ENCODE measurements at places on chromosomes 11 and 22.

- no peak for DNase-seq
These were observed 124.3 kb downstream of the TRIM29 start for GRCh38 chr11:120013325-120014250.

DNA sequence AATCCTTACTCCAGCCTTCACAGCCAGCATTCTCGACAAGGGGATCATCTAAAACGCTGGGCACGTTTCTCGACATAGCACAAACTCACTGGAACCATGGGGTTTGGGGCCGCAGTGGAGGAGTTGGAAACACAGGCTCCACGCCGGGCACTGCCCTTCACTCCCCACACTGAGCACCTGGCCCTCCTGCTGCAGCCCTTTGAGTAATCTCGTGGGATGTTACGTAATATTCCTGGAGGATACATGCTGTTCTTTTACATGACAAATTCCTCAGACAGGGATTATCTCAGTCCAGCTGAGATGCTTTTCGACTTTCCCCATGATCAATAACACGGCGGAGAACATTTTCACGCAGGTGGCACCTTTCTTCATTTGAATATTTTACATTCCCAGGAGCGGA lies 408.0 kb downstream of the SHANK2 start:
- DNase-seq: no peak

GRCh38 chr22:21032037-21032867 lies at the start of gene SLC7A4:
Gene SLC7A4, minus strand, starts transcription at chr22:21032561. Its CDS starts 749 bp downstream, at chr22:21031812.
- DNase-seq: no peak

DNA sequence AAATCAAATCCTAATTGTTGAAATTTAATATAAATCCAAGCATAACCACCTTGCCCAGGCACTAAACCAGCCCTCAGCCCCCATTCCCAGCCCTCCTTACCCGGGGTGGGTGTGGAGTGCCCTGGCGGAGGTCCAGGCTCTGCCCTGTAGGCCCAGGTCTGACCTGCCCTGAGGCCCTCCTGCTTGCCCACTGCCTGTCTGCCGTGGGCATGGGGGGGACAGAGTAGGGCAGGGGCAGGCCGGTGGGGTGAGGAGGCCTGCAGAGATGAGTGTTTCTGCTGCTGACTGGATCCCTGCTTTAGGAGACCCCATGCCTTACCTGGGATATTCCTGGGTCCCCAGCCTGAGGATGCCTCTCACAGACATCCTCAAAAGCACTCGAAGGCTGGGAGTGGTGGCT lies 3.6 kb upstream of the CHID1 start:
- DNase-seq: no peak

DNA sequence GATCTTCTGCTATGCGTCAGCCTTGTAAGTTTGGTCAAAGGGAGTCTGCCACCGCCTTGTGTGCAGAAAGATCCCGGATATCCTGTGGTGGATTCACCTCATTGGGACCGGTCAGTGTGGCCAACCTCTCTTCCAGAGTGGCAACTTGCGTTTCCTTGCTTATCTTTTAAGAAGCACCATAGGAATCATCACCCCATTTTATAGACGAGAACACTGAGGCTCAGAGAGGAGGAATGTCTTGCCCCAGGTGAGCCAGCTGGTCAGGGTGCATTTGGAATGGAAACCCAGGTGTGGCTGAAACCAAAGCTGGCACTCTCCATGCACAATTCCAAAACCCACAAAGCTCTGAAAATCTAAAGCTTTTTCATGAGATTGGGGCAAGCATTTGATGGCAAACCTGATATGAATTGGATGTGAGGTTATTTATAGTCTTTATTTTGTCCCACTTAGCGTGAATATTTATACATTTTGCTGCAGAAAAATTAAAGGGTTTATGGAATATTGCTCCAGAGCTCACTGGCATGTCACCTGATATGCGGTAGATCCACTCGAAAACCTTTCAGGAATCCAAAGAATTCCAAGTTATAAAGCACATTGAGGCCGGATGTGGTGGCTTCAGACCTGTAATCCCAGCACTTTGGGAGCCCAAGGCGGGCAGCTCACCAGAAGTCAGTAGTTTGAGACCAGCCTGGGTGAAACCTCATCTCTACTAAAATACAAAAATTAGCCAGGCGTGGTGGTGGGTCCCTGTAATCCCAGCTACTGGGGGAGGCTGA lies 12.1 kb upstream of the EIF3D start:
- no peak for DNase-seq

GRCh38 chr11:130160498-130161155 lies 1.0 kb downstream of the ST14 start:
- no peak for DNase-seq

GRCh38 chr11:61787928-61788491 lies 4.4 kb downstream of the TMEM258 start:
- no peak for DNase-seq

DNA sequence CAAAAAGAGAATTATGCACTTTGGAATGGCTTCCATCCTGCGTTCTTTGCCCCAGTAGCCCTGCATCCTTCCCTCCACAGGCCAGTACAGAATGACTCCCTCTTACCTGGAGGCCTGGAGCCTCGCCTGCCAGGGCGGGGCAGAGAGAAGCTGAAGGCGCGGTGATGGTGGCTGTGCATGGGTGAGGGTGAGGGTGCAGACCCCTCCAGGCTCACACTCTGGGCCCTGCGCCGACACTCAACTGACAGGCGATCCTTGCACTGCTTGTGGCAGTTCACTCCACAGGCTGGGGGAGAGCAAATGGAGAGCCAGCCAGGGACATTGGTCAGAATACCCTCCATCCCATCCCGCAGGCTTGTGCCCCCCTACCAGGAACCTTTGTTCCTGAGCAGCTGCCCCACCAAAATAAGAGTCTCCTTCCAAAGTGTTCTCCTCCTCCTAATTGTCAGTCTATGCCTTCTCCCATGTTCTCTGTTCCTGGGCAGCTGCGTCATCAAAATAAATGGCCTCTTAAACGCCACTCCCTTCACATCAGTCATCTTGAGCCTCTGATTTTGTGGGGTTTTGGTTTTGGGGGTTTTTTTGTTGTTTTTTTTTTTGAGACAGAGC lies 5.9 kb upstream of the NRXN2 start:
- no peak for DNase-seq

DNA sequence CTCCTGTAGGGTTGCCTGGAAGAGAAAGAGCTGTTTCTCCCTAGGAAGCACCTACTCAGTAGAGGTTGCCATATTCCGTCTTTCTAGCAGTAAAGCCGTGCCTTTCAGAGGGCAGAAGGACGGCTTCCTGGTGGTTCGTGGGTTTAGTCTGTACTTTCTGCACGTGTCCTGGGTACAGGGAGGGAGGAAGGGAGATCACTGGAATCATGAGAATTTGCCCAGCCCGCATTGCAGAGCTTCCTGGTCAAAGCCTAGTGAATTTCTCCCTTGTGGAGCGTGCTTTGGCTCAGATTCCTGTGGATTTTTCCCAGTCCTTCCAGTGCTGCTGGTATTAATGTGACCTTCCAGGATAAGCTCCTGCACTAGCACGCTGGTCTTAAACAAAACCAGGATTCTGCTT lies 44.9 kb downstream of the GRAMD1B start:
- DNase-seq: no peak

DNA sequence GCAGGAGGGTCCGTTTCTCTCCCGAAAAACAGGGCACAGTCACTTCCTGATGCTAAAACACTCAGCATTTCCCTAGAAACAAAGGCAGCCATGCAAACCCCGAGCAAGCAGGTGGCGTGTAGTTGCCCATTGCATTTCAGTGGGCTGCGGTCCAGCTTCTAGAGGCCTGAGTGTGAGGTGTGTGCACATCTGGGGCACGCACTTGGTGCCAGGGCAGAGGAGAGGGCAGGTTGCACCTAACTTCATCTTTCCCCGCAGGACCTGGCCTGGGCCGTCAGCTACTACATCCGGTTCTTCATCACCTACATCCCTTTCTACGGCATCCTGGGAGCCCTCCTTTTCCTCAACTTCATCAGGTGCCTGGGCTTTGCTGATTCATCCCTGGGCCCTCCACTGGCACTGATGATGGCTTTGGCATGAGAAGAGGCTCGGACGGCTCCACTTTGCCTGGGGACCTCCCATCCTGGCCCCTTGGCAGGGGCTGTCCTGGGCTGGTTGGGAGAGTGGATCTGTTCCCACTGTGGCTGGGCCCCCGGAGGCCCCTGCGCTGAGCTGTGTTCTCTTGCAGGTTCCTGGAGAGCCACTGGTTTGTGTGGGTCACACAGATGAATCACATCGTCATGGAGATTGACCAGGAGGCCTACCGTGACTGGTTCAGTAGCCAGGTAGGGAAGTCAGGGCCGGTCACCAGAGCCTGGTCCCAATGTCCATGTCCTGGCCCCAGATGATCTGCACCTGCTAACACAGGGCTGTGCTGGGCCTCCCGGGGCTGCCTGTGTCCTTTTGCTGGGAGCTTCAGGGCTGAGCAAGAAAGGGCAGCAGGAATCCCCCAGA lies 28.4 kb downstream of the FADS3 start:
- DNase-seq: no peak

- no peak for DNase-seq
These were observed 60.7 kb upstream of the MPEG1 start for GRCh38 chr11:59273373-59273841.

- no peak for DNase-seq
These were observed 754 bp downstream of the OR52A1 start for GRCh38 chr11:5153574-5154431.

DNA sequence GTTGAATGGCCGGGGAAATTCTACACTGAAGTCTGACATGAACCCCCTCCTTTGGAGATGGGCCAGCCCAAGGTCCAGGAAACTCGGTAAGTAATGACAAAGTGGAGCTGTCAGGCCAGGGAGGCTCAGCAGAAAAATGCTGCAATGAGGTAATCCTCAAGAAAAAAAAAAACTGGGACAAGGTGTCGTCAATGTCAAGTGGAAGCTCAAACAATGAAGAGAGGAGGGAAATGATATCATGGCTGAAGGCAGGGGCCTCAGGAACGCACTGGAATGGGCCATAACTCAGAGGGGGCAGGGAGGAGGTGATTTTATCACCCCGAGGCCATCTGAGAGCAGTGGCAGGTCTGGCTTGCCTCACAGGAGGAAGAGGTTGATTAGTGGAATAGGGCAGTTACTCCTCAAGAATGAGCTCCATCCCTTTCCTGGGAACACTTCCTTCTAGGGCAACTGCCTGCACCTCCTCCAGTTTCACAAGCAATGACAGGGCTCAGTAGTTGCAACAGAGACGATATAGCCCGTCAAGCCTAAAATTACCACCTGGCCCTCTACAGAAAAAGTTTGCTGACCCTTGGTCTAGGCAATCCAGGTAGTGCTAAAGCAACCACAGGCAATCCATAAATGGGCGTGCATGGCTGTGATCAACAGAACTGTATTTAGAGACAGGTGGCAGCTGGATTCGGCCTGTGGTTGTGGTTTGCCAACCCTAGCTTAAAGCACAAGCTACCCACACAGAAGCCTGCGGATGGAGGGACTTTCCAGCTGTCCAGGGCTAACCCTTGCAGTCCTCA lies 65.2 kb downstream of the FBXO7 start:
- no peak for DNase-seq

DNA sequence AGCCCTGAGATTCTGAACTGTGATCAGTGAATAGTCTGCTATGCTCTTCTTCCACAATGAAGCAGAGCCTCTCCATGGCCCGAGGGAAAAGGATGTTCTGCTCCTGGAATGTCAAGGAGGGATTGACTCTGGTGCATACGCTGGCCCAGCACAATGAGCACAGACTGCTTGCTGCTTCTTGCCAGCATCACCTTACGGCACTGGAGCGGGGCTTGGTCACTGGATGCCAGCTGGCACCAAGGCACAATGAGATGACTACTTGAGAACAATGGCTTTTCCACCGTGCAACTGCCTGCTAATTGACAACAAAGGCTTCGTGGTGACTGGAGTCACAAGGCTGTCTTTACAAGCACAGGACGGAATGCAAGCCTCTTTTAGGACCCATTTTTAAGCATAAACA lies 139.2 kb downstream of the DSCAML1 start:
- no peak for DNase-seq

GRCh38 chr22:42319386-42319785 lies 48.9 kb upstream of the TCF20 start:
- no peak for DNase-seq

DNA sequence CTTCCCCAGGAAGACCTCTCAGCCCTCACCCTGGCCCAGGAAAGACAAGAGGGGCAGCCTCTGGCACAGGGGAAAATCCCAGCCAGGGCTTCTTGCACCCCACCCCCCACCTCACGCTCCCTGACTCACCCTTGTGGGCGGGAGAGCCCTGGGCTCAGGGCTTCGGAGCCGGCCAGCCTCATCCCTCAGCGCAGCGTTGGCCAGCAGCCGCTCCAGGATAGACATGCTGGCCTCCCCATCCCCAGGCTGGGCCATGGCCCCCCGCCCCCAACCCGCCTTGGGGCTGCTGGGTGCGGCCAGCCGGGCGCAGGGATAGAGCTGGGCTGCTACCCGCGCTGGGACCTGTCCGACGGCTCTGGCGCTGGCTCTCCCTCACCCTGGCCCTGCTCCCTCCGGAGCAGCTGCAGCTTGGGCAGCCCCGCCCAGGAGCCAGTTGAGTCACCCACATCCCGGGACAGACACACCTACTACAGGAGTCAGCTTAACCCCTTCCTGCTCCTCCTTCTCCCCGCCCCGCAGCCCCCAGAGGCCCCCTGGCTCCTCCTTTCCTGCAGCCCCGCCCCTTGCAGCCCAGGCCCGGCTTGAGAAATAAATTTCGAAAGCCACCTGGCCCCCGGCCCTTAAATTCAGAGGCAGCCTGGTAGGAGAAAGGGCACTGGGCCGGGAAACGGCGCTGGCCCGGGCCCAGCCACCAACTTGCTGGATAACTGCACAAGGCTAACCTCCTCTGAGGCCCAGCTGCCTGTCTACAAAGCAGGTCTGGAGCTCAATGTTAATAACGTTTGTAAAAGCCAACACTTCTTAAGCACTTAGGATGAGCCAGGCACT lies 13.4 kb downstream of the TNKS1BP1 start:
- DNase-seq: peak; percentile 35

DNA sequence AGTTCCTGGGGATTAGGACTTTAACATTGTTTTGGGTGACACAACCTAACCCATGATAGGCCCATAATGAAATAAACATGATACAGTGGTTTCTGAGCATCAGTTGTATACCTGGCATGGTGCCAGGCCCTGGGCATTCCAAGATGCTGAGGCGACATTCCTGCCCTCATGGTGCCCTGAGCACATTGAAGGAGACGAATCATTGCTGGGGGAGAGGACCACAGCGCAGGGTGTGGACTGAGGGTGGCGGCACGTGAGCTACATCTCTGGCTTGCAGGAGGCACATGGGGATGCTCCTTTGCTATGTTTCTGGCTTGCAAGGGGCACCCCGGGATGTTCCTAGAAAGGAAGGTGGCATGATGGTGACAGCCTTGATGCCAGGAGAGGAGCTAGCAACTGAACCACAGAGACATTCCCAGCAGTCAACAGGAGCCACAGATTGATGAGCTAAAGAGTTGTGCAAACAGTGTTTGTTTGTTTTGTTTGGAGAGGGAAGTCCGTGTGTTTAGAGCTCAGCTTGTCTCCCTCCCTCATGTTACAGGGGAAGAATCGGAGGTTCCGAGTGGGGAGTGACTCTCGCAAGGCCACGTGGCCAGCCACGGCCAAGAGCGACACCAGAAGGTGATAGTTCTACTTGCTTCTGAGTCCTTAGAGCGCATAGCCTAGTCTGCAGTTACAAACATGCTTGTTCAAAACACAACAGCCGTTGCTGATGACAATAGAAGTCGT lies 106.4 kb downstream of the MIAT start:
- DNase-seq: no peak

- DNase-seq: no peak
These were observed 9.1 kb downstream of the AP5B1 start for GRCh38 chr11:65771589-65772112.

All from stimulated activated CD4-positive, alpha-beta T cell treated with anti-CD3 and anti-CD28 coated beads, TNF-alpha, amount 100 ng/mL, for 1 hour (primary cell).